ENCODE measurements at places on chromosomes 7 and 10.

GRCh38 chr10:93462881-93463280, 19.3 kb downstream of the MYOF start:
- no peak for DNase-seq

GRCh38 chr7:28435732-28436378, 23.5 kb downstream of the CREB5 start:
- no peak for DNase-seq

DNA sequence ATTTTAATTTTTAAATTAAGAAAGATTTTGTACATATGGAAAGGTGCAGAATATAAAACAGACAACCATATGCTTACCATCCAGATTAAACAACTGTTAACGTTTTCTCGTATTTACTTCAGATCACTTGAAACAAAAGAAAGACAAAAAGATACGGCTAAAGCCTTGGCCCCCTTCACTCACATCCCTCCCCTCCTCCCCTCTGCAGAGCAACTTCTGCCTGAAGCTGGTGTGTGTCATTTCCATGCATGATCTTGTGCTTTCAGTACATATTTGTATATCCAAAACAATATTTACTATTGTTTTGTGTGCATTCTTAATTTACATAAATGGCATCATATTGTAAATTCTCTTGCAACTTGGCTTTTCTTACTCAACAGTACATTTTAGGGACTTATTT, 68.5 kb upstream of the ANKRD1 start:
- DNase-seq: no peak

GRCh38 chr10:87991946-87992345, 128.5 kb downstream of the PTEN start:
- DNase-seq: no peak

GRCh38 chr10:79159141-79159651, 90.4 kb downstream of the ZMIZ1 start:
- no peak for DNase-seq

GRCh38 chr7:571096-571717, 51.6 kb upstream of the PDGFA start:
- no peak for DNase-seq

GRCh38 chr10:126224967-126225671, 163.2 kb downstream of the ADAM12 start:
- DNase-seq: no peak

Measured in hematopoietic multipotent progenitor cell treated with erythropoietin and hydrocortisone succinate and interleukin-3 and kit ligand, for 8 days (in vitro differentiated cells).